ENCODE measurements at places on chromosomes 1 and 21.

DNA sequence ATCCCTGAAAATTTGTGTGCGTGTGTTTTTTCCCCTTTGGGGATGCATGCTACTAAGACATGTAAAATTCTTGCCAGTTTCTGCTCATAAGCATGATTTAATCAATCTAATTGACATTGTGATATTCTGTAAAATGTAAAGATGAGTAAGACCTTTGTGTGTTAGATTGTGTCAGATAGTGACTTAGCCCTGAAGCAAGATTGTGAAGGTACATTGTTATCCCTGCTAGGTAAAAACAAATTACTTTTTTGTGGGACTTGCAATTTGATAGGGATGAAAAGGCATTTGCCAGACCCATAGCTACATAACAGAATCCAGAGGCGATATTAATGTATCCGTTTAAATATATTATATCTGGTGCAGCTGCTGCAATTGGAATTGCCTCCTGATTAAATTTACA is 338.0 kb downstream of the RWDD3 start:
- no peak for DNase-seq

DNA sequence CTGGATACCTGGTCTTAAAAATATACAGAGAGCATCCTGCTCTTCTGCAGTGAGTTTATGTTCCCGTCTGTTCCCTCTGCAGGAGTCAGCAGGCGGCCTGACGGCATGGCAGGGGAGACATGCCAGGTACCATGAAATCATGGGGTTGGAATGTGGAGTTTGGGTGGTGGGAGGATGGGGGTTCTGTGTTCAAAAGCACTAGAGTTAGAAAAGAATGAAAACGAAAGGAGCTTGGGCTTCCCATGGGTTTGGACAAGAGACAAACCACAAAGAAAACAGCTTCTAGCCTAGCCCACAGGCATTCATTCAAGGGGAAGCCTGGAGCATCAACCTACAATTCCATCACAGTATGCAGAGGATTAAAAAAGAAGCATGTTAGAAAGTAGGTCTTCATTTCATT is 59.9 kb downstream of the WARS2 start:
- DNase-seq: no peak

GRCh38 chr1:155287987-155288543 is 10.8 kb downstream of the HCN3 start:
- no peak for DNase-seq

GRCh38 chr21:38885909-38886308 is 80.2 kb downstream of the ETS2 start:
- no peak for DNase-seq

DNA sequence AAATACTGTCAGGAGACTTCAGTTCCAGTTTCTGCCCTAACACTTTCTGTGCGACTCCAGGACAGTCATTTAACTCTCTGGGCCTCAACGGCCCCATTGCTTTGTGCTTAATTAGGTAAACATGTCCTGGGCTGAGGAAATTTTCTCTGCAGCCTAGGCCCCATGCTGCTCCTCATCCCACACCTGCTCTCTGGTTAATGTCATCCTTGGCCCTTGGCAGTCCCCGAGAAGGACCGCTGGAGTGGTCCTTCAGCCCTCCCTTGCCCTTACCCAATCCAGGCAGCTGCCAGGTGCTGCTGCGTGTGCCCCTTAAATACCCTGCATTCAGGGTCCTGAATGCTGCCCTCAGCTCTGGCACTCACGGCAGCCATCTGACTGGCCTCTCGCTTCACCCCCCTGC is 18.7 kb downstream of the UBL4B start:
- no peak for DNase-seq

GRCh38 chr1:156711011-156711817 is 5.8 kb upstream of the CRABP2 start:
- DNase-seq: no peak

DNA sequence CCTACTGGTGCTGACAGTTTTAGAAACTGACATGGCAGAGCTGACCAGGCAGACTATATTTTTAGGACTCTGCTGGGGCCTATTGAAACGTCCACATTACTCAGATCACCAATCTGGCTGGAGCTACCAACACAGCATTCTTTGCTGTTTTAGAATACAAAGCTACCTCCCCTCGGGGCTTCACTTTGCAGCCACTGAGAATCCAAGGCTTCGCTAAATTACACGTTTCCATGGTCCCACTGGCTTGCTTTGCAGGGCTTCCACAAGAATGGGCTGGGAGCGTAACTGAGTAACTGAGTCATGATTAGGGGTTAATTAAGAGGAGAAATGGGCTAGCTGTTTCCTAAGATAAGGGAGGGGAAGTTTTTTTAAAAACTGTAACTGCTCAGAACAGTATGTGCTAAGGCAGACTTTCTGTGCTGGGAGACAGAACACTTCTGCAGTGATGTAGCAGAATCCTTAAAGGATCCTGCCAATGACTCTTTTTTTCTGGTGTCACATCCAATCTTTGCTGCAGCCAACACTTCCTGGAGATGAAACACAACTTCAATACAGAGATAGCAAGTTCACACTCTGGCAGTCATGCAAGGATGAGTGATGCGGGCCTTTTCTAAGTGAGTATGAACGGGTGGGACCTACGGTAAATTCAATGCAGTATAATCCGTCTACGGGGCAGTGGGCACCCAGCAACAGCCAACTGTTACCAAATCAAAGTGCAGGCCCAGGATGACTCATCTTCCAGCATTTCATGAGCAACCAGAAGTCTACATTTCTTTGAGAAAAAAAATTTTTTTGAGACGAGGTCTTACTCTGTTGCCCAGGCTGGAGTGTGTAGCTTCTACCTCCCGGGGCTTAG is 21.5 kb downstream of the NDUFS5 start:
- no peak for DNase-seq

GRCh38 chr1:25168193-25169071 is 63.9 kb downstream of the SYF2 start:
- no peak for DNase-seq

DNA sequence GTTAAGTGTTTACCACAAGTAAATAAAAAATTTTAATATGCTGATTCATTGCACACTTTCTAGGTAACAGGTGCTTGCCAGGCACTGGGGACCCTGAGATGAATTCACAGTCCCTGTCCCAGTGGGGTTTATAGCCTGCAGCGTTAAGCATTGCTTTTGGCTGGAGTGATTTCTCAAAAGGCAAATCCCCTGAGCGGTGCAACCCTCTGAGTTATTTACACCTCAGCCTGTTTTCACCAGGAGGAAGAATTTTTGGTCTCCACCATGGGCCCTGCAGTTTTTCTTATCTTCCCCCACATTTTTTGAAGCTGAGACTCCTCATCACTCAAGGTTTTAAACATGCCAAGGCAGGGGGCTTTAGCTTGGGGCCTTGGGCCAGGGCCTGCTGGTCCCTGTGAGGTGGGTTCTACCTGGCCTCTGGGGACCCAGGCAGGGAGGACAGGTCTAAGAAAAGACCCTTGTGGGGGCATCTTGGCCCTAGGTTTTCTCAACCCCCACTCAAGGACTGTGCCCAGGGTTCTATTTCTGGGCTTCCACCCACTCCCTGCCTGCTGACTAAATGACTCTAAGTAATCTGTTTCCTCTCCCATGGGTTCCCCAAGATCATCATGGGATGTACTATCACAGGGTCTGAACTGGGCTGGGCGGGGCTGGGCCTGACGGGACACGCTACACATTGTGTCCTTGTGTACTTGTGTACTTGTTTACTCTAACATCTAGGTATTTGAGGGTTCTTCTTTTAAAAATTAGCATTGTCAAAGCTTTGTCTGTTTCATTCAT is 10.2 kb upstream of the CHIT1 start:
- no peak for DNase-seq

- no peak for DNase-seq
Observed at GRCh38 chr1:51282605-51283004, 46.5 kb downstream of the RNF11 start.
